IMR-90 (cell line): ENCODE measurements at places on chromosomes 6 and 20. TPM values are rescaled to one million over a fixed set of nuclear protein-coding genes. Genes with fewer than 3 reads are reported as not detected.

Gene PSORS1C1
- total RNA-seq: 0.28 and 0.36 TPM in 2 replicates

DNA sequence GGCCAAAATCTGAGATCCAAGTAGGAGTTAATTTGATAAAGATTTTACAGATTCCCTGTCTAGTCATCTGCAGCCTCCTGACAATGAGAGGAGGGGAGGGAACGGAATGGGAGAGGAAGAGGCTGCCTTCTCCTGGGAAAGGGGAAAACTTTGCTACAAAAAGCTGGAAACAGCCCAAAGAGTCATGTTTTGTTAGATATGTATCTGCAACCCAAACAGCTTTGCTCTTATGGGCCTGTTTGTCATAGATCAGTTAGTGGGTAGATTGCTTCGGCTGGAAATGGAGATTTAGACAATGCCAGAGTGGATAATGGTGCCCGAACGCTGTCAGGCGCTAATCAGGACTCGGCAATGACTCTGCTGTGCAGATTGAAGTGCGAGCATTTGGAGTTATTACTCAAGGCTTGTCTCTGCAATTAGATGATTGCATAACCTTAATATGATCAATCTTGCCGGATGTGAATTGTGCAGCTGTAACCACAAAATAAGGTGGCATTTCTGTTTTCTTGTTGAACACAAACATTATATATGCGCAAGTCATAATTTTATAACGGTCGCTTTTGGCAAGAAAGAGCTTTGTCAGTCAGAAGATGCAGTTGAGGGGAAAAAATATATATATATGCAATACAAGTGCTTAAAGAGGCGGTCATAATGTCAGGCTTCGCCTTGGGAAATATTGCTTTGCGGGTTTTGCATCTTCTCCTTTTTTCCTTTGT, 92.4 kb upstream of the MAFB start:
- DNase-seq: no peak

Gene HLA-DQA2
- total RNA-seq: not detected in 2 replicates

DNA sequence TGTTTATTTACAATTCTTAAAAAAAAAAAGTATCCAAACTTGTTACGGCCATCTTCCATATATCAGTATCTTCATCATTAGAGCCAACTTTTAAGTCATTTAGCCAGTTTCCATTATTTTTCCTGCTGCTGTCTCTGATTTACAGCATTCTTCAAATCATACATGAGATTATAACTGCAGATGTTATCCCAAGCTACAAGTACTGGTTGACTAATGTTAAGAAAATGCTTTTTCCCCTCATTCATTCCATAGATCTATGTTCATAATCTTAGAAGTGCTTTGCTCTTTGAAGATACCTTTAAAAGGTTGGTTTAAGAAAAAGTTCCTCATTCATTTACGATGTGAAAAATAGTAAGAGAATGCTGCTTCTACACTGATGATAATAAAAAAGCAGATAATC, 158.7 kb downstream of the RNGTT start:
- peak; percentile 69 for DNase-seq

- DNase-seq: no peak
These were observed 114.9 kb downstream of the FOXC1 start for GRCh38 chr6:1724616-1725015.
